ENCODE measurements at places on chromosomes 5 and 9. TPM values are rescaled to one million over a fixed set of nuclear protein-coding genes. Genes with fewer than 3 reads are reported as not detected.

Gene PPP3R2
- total RNA-seq = 0.34 TPM

Gene SLC36A3
- not detected for total RNA-seq

Gene DEPDC1B
- total RNA-seq = 14.7 TPM

Gene COQ4
- total RNA-seq = 55.4 TPM

Gene LTC4S
- 5.0 TPM for total RNA-seq

Gene OR13C9
- total RNA-seq = not detected

Gene C9orf50
- 0.87 TPM for total RNA-seq

- DNase-seq = no peak
Measured at GRCh38 chr5:25863811-25864210, 1174.6 kb downstream of the CDH9 start.

GRCh38 chr5:12683249-12683648 is 779.0 kb upstream of the CTNND2 start:
- no peak for DNase-seq

GRCh38 chr5:146548781-146549449 is 32.9 kb upstream of the GPR151 start:
- DNase-seq = no peak

DNA sequence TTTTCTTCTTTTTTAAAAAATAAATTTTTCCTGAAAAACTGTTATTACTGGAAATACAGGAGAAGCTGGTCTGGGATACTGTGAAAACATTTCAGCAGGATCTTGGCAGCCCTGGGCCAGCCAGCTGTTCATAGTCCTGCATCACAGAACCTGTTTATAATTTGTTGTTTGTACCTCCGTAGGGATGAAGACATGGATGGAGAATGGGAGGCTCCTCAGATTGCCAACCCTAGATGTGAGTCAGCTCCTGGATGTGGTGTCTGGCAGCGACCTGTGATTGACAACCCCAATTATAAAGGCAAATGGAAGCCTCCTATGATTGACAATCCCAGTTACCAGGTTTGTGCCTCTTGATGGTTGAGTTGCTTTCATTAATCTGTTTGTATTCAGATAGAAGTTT is 12.4 kb upstream of the MAML1 start:
- no peak for DNase-seq

DNA sequence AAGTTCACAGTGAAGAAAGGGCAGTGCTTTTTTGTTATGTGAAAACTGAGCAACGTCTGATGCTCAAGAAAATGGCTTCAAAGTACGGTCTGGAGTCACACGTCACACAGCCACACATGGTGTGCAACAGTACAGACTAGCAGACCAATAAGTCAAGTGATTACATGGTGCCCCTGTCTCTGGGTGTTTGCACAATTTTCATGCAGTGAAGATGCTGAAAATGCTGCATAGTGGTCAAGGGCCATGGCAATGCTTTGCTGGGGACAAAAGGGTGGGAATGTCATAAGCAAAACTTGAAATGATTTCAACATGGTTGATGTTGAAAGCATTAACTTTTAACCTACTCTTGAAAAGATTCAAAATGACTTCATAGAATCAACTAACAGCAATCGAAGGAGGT is 231.2 kb downstream of the EBF1 start:
- no peak for DNase-seq

- no peak for DNase-seq
Measured at GRCh38 chr9:113361304-113362018, 12.1 kb downstream of the BSPRY start.

DNA sequence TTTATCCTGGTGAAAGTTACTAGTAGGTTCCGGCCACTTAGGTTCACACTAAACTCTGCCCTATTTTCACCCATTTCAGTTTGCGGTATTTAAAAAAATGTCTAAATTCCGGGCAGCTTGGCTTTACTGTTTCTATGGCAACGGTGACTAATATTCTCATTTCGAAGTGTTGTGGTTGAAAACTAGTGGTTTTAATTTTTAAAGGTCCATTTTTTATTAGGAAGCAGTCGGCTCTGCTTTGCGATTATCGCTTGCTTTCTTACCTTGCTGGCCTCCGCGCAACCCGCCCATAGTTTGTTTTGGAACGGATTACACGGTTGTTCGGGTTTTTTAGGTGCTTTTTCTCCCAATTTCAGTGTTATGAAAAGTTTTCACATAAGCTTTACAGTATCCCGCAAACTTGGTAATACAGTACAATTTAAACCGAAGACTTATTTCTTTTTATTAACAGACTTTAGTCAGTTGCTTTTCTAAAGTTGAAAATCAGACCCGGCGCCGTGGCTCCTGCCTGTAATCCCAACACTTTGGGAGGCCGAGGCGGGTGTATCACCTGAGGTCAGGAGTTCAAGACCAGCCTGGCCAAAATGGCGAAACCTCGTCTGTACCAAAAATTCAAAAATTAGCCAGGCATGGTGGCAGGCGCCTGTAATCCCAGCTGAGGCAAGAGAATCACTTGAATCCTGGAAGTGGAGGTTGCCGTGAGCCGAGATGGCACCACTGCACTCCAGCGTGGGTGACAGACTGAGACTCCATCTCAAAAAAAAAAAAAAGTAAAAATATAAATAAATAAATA is 1.6 kb downstream of the KDM4C start:
- no peak for DNase-seq

DNA sequence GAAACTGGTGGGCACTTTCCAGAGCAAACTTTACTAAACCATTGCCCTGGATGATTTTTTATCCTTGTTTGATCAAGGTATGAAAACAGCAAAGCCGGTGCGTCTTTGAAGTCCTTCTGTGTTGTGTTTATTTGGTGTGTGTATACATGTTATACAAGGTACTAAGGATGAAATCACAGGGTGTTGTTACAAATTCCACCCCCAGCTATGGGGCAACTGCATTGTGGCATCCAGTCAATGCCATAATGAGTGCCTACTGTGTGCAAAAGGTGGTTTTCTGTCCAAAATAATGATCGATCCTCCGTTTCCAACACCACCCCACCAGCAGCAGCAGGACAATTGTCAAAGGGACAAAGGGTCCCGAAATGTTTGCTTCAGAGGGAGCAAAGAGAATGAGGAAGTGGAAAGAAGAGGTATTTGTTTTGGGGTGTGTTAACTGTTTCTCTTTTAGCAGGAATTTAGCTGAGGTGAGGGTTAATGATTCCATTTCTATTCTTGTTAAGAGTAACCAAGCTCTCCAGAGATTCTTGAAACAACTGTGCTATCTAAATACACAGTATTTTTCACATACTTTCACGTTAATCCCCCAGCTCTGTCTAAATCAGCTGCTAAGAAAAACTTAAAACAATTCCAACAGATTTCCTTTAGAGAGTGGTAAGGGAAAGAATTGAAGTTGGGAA is 568.7 kb upstream of the KLF4 start:
- DNase-seq = no peak

GRCh38 chr5:68287976-68288706 is 72.6 kb downstream of the PIK3R1 start:
- peak; percentile 74 for DNase-seq

- DNase-seq = no peak
Measured at GRCh38 chr5:81850501-81851357, 99.8 kb upstream of the SSBP2 start.

- DNase-seq = no peak
Measured at GRCh38 chr5:142863856-142864255, 93.7 kb downstream of the ARHGAP26 start.

DNA sequence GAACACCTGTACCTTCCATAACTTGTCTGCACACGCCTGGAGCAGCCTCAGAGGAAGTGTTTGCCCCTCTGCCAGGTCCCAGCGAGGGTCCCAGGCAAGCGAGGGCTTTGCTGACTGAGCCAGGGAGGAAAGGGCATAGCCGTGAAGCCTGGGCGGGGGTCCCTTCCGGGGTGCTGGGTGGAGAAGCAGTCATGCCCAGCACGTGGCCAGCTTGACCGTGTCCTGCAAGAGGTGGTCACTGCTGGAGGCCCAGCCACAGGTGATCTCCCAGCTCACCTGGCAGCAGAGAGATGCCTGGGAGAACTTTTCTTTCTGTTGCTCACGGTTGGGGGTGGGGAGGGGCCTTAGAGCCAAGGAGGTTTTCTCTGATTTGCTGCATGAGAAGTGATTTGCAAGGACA is 195.3 kb downstream of the CACNA1B start:
- DNase-seq = no peak

DNA sequence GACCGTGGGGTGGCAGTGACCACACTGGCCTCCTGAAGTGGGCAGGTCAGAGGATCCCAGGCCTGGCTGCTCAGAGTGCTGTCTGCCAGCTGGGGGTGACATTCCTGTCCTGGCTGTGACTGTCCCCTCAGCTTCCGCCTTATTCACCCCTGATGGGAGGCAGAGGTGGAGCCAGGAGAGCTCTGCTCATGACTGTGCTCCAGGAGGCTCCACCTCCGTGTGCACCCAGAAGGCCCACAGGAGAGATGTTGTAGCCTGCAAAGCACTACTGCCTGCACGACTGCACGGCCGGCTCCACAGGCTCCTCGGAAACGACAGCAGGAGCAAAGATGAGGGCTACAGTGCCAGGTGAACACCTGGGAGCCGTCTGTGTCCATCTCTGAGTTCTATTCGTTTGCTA is 60.9 kb downstream of the ROPN1L start:
- no peak for DNase-seq

DNA sequence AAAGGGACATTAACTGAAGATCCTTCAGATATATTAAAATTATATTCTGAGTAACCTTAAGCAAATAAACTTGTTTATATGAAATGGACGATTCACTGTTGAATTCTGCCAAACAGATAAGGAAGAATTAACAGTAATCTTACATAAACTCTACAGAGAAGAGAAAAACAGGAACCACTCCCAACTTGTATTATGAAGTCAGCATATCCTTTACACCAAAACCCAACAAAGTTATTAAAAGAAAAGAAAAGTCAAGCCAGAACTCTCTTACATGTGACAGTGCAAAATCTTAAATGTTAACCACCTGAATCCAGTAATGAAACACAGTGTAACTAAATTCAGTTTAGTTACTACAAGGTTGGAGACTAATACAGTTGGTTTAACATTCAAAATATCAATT is 185.8 kb downstream of the DEPDC1B start:
- no peak for DNase-seq

- DNase-seq = no peak
Measured at GRCh38 chr5:114174837-114175236, 187.0 kb upstream of the KCNN2 start.

- DNase-seq = peak; percentile 70
Measured at GRCh38 chr5:111223787-111224560, at the start of gene CAMK4. TSS of gene CAMK4 (plus strand) at chr5:111224384. CDS start at chr5:111224484, 100 bp downstream.

DNA sequence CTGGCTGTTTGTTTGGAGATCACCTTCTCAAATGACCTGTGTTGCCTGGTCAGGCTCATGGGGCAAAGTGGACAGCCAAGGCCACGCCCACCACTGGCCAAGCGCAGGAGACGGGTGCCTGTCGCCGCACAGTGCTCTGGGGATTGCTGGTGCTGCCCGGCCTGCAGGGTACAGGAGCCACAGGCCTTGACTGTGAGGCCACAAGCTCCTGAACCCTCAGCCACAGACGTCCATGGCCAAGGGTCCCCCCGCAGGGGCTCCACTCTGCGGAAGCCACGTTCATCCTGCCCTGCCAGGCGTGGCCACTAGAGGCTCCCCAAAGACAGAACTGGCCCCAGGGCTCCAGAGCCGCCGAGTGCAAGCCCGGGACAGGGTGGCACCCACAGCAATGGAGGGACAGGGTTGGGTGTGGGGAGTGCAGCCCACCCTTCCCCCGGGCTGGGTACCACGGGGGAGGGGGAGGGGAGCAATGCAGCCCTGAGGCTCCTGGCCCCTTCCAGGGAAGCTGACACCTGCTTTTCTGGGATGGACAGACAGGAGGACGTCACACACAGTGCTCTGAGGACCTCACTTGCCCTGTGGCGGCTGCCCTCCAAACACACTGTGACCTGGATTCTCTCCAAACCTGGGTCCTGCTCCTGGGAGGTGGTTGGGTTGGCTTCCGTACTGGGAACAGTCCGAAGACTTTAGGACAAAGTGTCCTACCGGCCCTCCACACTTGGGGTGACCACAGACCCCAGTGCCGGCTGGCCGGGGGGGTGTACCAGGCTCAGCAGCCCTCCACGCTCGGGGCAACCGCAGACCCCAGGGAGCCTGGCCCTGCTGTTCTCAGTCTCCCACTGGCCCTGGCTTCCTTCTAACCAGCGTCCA is 21.5 kb downstream of the TPPP start:
- DNase-seq = peak; percentile 83

GRCh38 chr5:14342306-14342705 is 199.2 kb downstream of the TRIO start:
- DNase-seq = no peak

DNA sequence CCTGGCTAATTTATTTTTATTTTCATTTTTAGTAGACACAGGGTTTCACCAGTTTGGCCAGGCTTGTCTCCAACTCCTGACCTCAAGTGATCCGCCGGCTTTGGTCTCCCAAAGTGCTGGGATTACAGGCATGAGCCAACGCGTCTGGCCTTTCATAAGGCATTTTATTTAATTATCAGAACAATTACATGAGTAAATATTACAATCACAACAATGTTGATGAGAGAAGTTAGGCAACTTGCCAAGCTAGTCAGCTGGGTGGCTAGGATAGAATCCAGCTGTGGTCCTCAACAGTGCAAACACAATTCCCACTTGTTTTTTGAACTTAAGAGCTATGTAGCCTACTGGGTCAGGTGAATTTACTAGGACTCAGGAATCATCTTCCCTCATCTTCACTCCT is 22.0 kb downstream of the C9orf57 start:
- no peak for DNase-seq

DNA sequence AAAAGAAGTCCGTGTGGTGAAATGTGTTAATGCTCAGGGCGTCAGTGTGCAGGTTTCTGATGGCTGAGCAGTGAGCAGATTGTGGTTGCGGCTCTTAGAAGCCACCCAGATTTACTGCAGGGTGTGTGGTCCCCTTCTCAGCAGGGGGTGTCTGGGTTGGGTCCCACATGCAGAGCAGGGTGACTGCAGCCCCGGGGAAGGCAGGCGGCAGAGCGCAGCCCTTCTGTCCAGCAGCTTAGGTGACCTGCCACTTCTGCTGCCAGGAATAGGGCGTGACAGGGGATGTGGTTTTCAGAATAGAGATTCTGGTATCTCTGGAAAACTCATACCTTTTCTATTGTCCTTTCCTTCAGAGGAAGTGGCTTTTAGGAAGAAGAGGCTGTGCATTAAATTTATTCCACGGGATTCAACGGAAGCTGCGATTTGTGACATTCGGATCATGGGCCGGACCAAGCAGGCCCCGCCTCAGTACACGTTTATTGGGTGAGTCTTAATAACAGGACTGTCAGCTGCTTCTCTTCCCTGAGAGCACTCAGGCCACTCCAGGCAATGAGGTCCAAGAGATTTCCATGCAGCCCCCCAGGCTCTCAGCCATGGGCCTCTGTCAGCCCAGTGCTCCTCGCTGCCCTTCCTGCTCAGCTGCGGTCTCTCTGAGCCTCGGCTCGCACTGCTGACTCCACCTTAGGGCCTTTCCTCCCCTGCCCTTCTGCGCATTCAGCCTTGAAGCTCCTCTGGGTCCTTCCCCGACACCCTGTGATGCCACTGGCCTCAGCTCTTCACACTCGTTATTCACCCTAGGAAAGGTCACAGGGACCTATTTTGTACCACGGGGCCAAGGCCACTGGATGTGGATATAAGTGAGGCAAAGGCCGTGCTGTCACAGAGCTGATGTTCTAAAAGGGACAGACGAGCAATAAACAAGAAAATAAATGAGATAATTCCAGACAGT is 65.4 kb downstream of the MVB12B start:
- DNase-seq = no peak
